ENCODE measurements at places on chromosomes 3 and 15. TPM values are rescaled to one million over a fixed set of nuclear protein-coding genes. Genes with fewer than 3 reads are reported as not detected.

- DNase-seq = no peak
These were observed 294.1 kb upstream of the UBE2E2 start for GRCh38 chr3:22908989-22909507.

Gene VIPR1
- 1.5 TPM for total RNA-seq

Gene RTP3
- not detected for total RNA-seq

DNA sequence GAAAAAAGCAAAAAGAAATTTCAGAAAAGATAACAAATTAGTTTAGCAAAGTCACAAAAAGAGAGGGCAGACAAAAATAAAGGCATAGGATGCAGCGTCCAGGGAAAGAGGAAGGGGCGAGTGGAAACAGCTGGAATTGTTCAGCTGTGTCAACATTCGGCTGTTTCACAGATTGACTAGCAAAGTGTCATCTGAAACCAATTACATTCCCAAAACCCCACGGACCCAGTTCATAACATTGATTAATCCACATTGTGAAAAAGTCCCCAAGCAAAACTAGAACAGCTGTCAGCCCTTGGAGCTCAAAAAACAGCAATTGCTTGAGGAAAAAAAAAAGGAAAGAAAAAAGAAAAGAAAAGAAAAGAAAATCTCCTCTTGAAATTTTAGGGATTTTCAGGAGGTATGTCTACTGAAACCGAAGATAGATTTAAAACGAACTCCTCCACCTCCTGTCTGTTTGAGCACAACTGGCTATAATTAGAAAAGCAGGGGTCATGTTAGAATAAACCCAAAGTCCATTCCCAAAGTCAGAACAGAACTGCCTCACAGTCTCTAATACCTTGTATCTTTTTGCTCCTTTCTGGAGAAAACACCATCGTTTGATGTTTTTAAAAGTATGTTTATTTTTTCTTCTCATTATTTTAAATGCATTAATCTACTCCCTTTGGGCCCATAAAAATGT lies 159.6 kb downstream of the RORA start:
- DNase-seq = no peak

Gene FAM81A
- 1.5 TPM for total RNA-seq

DNA sequence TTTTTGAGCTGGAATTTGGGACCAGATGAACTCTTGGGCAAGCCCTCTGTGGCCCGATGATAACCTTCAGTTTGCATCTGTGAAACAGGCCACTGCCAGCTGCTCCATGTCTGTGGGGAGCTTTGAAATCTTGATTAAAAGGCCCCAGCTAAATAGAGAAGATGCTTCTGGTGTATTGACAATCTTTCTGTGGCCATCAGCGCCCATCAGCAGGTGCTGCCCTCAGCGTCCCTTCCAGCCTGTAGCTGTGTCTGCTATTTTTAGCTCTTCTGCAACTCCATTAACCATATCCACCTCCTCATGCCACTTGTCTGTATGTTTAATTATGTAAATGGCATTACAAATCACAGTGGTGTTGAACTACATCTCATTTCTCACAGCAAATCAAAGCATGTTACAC lies 54.0 kb downstream of the CHCHD6 start:
- DNase-seq = no peak

- no peak for DNase-seq
These were observed 23.1 kb downstream of the TRPM1 start for GRCh38 chr15:31078471-31078870.

GRCh38 chr3:108119398-108120104 lies 28.7 kb upstream of the CD47 start:
- no peak for DNase-seq
